ENCODE measurements at places on chromosomes 11 and 22.

DNA sequence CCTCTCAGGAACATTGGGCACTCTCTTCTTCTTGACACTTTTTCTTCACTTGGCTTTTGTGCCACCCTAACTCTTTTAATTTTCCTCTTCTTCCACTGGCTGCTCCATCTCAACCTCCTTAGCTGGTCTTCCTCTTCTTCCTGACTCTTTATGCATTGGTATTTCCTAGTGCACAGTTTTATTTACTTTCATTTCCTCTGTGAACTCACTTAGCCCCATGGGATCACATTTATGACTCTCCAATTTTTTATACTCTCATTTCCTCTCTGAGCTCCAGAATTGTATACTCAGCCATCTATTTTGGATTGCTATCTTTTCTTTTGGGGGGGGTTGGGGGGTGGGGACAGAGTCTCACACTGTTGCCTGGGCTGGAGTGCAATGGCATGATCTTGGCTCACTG lies 38.5 kb upstream of the LARGE1 start:
- no peak for DNase-seq

GRCh38 chr11:66160709-66161108 lies 90.6 kb downstream of the PACS1 start:
- no peak for DNase-seq

- no peak for DNase-seq
Observed at GRCh38 chr11:98740321-98740720, 280.4 kb upstream of the CNTN5 start.

GRCh38 chr11:133946541-133947318 lies 10.0 kb downstream of the IGSF9B start:
- no peak for DNase-seq

DNA sequence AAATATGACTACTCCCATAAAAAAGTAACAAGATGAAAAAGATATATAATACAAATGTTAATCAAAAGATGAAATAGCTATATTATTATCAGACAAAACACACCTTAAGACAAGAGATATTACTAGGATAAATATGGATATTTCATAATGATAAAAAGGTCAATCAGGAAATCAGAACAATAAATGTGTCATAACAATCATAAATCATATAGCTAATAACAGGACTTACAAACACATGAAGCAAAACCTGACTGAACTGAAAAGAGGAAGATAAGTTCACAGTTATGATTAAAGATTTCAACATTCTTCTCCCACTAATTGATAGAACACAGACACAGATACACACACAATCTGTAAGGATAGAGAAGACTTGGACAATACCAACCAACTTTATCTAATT lies 47.2 kb downstream of the EIF3M start:
- DNase-seq: no peak

DNA sequence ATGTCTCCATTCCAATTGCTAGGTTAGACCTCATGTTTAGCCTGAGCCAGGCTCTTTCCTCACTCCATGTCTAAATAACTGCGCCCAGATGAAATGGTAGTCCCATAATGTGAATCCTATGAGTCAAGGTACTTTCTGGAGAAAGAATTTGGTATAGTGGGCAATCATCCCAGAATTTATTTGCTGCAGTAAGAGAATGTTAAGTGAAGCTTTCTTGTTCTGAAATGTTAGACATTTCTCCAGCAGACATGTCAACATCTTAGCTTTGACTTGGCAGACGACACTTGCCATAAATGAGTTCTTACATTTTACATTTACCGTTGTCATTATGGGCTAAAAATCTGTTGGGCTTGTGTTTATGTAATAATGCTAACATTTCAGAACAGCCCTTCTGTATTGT lies 165.2 kb downstream of the PGR start:
- DNase-seq: no peak

GRCh38 chr22:28105413-28105812 lies 186.4 kb upstream of the PITPNB start:
- DNase-seq: no peak

- DNase-seq: peak; percentile 66
Observed at GRCh38 chr11:124586238-124586860, 16.6 kb downstream of the OR8A1 start.

GRCh38 chr11:89433278-89433677 lies 57.9 kb downstream of the NOX4 start:
- DNase-seq: no peak

- no peak for DNase-seq
Observed at GRCh38 chr11:5042091-5042490, 4.2 kb upstream of the OR52J3 start.

DNA sequence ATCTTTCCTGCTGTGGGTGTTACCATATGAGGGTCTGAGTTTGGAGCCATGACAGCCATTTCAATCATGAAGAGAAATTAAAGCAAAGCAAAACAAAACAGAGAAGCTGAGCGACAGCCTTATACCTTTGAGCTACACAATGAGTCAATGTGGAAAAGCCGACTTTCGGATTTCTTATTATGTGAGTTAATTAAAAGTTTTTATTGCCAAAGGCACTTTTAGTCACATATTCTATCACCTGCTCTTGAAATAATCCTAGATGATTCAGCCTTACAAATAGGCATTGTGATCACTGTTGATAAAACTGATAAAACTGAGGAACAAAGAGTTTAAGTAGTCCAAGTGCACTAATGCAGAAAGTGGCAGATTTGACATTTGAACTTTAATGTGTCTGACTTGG lies 381.9 kb upstream of the TENM4 start:
- DNase-seq: no peak

- no peak for DNase-seq
Observed at GRCh38 chr22:46395145-46395544, 59.6 kb downstream of the TRMU start.

GRCh38 chr11:46912526-46913150 lies 5.7 kb downstream of the LRP4 start:
- peak; percentile 97 for DNase-seq

- DNase-seq: no peak
Observed at GRCh38 chr11:116130122-116130521, 625.9 kb upstream of the CADM1 start.

GRCh38 chr11:68118706-68119448 lies 2.3 kb downstream of the CHKA start:
- no peak for DNase-seq

- no peak for DNase-seq
Observed at GRCh38 chr11:7849018-7849417, 52.3 kb upstream of the OR5P2 start.

- DNase-seq: peak; percentile 85
Observed at GRCh38 chr11:115580927-115581680, 76.9 kb upstream of the CADM1 start.
